ENCODE measurements at places on chromosomes 11 and 22.

GRCh38 chr11:100876815-100877520, 189.9 kb downstream of the ARHGAP42 start:
- peak; percentile 98 for DNase-seq

- no peak for DNase-seq
Measured at GRCh38 chr11:1281326-1281973, 28.0 kb downstream of the TOLLIP start.

DNA sequence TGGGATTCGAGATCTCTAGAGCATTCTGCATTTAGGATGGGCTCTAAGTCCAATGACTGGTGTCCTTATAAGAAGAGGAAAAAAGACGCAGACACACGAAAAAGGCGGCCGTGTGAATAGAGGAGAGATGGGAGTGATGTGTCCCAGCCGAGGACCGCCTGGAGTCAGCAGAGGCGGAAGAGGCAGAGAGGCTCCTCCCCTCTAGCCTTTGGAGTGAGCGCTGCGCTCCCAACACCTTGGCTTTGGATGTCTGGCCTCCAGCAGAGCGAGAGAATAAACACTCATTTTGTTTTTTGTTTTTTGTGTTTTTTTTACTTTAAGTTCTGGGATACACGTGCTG, 83.0 kb upstream of the RTL6 start:
- no peak for DNase-seq

- no peak for DNase-seq
Measured at GRCh38 chr11:134791102-134791501, 379.1 kb upstream of the B3GAT1 start.

DNA sequence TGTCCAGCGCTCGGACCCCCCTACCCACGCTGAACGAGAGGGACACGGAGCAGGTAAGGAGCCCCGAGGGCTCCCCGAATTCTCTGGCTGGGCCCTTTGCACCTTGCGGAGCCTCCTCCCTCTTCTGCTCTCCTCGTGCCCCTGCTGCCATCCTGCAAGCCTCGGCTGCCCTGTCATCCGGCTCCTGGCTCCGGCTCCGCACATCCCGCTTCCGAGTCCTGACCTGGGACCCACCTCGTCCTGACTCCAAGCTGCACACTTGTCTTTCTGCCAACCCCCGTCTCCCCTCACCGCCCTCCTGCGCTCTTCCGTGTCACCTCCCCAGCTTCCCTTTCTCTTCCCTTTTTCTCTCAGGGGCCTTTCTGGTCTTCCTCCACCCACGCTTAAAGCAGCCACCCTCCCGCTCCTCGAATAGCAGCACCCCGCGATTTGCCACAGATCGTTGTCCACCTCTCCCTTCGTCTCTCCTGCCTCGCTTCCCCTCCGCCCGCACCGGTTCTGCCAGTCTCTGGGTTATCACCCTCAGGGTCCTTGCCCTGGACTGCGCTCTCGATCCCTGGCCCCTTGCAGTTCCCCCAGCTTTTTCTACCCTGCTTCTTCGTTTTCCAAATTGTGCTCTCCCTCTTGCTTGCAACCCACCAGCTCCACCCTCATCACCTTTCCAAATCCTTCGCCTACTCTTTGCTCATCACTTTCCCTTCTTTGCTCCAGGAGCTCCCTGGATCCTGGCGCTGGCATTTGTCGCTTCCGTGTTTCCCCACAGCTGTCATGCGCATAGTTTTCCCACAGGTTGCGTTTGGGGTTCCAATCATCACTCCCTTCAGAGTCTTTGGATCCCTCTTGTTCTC, 822 bp downstream of the MARK2 start:
- no peak for DNase-seq

- no peak for DNase-seq
Measured at GRCh38 chr11:65152122-65152521, 17.8 kb upstream of the SYVN1 start.

GRCh38 chr11:34823197-34823596, 93.0 kb downstream of the APIP start:
- no peak for DNase-seq

GRCh38 chr11:134394311-134394710, 17.7 kb downstream of the B3GAT1 start:
- DNase-seq = no peak

DNA sequence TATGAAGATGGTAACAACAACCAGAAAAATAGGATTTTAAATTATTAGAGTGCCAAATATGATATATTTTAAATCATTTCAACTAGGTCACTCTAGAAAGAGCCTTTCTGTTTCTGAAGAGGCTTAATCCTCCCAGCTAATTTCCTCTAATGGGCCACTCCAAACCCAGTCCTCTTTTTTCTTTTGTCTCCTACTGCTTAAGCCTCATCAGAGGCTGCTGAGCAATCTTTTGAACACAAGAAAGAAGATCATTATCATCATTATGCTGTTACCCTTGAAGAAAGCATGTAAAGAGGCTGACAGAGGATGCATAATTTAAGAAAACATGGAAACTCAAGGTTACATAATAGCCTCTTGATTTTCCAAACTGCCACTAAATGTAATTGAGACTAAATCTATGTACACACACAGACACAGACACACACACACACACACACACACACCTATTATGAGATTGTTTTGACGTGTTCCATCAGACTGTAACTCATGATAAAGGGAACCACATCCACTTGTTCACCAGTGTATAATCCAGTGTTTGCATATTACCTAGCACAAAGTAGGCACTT, 519.6 kb downstream of the METTL15 start:
- DNase-seq = no peak

- DNase-seq = no peak
Measured at GRCh38 chr22:21818487-21819182, 48.8 kb downstream of the MAPK1 start.

DNA sequence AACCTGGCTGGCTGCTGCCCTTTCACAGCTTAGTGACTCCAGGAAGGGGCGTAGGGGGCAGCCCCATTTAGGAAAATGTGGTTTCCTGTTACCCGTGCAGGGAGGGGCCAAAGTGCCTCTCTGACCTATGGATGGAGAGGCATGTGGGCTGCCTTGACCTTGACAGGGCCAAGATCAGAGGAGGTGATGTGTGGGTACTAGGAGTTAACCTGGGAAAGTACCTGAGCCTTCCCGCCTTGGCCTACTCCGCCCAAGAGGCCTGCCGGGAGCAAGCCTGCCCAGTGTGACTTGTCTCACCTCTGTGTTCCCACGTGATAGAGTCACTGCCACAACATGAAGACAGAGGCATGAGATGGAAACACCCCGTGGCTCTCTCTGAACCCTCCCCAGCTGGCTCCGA, 33.4 kb downstream of the GRAMD4 start:
- DNase-seq = no peak

- no peak for DNase-seq
Measured at GRCh38 chr11:64059339-64060140, 23.8 kb downstream of the FLRT1 start.

DNA sequence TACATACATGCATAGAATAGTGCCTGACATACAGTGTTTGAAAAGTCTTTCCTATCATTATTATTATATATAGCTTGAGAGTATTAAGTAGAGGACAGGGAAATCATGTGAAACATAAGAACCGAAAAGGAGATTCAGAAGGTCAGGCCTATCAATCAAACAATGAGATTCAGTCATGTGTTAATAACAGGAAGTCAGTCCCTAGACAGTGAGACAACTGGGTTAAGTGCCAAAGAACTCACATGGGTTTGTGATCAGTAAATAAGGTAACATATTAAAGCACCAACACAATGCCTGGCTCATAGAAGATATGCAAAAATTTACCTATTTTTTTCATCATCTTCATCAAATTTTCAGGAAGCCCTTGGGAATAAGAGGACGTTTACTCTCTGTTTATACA, 174.3 kb upstream of the FAT3 start:
- DNase-seq = no peak

DNA sequence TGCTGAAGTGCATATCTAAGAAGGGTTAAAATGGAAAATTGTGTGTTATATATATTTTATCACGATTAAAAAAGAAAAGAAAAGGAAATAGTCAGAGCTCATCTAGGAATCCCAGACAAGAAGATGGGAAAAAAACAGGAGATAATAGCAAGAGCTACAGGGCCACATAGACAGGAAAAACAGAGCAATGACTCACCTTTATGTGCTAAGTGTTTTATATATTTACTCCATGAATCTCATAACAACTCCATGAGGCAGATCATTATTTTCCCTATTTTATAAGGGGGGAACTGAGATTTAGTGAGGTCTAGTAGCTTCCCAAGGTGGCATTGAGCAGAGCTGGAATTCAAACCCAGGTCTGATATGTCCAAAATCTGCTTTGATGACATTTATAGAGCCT, 18.1 kb upstream of the ELF5 start:
- no peak for DNase-seq

GRCh38 chr22:20027966-20028854, 7.3 kb downstream of the TANGO2 start:
- DNase-seq = no peak

DNA sequence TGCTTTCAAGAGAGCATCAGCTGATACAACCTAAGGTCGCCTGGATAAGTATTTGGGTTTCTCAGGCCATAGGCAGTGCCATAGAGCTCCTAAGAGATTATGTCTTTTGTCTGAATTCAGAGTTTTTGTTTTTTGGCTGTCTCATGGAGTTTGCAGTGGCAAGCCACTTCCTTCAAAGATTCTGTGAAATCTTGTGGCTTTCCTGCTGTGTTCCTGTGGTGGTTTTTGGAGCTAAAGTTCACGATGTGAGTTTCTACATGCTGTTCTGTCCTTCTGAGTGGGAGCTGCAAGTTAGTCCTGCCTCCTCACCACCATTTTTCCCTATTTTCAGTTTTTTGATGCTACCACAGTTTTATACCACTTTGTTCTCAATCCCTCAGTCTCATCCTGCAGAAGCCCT, 111.4 kb downstream of the COMMD9 start:
- DNase-seq = no peak

- DNase-seq = no peak
Measured at GRCh38 chr22:40309631-40310030, 36.7 kb upstream of the ADSL start.

DNA sequence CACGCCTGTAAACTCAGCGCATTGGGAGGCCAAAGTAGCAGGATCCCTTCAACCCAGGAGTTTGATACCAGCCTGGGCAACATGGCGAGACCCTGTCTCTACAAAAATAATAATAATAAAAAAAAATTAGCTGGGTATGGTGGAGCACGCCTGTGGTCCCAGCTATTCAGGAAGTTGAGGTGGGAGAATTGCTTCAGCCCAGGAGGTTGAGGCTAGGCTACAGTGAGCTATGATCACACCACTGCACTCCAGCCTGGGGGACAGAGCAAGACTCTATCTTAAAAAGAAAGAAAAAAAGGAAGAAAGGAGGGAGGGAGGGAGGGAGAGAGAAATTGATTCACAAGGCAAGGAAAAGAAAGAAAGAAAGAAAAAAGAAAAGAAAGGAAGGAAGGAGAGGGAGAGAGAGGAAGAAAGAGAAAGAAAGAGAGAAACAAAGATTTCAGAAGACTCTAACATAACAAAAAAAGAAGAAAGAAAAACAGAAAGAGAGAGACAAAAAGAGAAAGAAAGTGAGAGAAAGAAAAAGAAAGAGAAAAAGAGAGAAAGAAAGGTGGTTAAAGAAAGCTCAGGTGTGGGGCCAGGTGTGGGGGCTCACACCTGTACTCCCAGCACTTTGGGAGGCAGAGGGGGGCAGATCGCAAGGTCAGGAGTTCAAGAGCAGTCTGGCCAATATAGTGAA, 37.3 kb upstream of the MYH9 start:
- no peak for DNase-seq

DNA sequence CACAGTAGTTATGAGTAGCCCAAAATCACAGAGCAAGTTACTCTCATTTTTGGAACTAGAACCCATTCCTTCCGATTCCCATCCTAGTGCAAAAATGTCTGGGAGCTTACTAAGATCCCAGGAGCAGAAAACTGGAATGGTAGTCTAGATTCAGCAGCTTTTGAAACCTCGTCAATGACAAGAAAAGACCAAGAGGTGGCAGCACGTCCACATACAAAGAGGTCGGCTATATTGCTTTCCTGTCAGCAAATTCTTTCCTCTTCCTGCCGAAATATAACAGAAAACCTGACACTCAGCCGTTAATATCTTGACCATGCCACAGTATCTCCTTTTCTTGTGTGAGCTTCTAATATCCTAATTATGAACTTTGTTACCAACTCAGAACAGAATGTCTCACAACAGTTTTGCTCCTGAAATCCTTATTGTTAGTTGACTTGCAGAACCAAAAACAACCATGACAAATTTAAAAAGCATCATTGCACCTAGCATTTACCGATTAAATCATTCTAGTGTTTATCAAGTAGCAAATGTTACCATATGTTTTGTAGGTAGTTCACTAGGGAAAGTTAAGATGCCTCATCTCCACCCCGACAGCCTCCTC, 92.8 kb upstream of the OR9G4 start:
- peak; percentile 11 for DNase-seq

- DNase-seq = no peak
Measured at GRCh38 chr11:14253840-14254239, 105.1 kb downstream of the RRAS2 start.

GRCh38 chr11:75558939-75559843, 2.9 kb upstream of the SERPINH1 start:
- peak; percentile 88 for DNase-seq

GRCh38 chr11:62999649-63000048, 14.9 kb upstream of the SLC22A6 start:
- DNase-seq = no peak

GRCh38 chr11:111520560-111520959, 6.0 kb downstream of the HOATZ start:
- DNase-seq = no peak

DNA sequence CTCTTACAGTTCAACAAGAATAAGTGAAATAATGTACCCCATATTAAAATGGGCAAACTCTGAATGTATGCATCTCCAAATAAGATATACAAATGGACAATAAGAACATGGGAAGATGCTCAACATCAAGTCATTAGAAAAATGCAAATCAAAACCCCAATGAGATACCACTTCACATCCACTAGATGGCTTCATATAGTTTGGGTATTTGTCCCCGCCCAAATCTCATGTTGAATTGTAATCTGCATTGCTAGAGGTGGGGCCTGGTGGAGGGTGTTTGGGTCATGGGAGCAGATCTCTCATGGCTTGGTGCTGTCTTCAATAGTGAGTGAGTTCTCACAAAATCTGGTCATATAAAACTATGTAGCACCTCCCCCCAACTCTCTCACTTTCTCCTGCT, 5.7 kb downstream of the MPZL2 start:
- no peak for DNase-seq

DNA sequence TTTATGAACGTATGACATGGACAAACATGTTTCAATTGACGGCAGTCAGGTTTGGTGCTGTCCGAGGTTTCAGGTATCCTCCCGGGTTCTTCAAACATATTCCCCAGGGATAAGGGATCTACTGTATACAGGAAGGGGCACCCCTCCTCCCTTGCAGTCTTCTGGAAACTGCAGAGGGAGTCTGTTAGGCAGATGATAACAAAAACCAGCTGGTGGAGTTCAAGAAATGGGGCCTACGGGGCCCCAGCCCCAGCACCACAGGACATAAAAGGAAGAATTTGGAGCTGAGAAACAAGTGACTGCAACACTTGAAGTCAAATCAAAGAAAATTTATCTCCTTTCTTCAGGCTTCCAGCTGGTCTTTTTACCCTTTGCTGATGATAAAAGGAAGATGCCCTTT, 32.1 kb downstream of the SNU13 start:
- DNase-seq = no peak

GRCh38 chr11:44364596-44364995, 54.7 kb upstream of the ALX4 start:
- no peak for DNase-seq

- DNase-seq = no peak
Measured at GRCh38 chr11:23673366-23673765, 813.1 kb upstream of the CCDC179 start.

- DNase-seq = no peak
Measured at GRCh38 chr22:41478891-41479521, 10.1 kb downstream of the ACO2 start.

GRCh38 chr11:117080370-117080769, 17.9 kb downstream of the SIK3 start:
- no peak for DNase-seq
